ENCODE measurements at places on chromosomes 2 and 18. TPM values are rescaled to one million over a fixed set of nuclear protein-coding genes. Genes with fewer than 3 reads are reported as not detected.

GRCh38 chr18:9079818-9080528 lies 22.5 kb upstream of the NDUFV2 start:
- H3K4me1 ChIP-seq = no peaks in the 10 kb centered on the region
- H3K36me3 ChIP-seq = no peaks in the 10 kb centered on the region
- no peak overlapping the region for H3K4me3 ChIP-seq
- DNase-seq = no peak
- H3K27me3 ChIP-seq = peaks cover 2% of the 10 kb centered on the region

GRCh38 chr18:51383116-51383515 lies 185.6 kb upstream of the MEX3C start:
- no peaks in the 10 kb centered on the region for H3K27me3 ChIP-seq
- H3K4me3 ChIP-seq = no peak overlapping the region
- no peak overlapping the region for H3K27ac ChIP-seq

GRCh38 chr2:238285653-238286082 lies 2.7 kb downstream of the PER2 start:
- no peak overlapping the region for H3K27ac ChIP-seq
- peaks cover 10% of the 10 kb centered on the region for H3K4me1 ChIP-seq
- DNase-seq = no peak
- no peak overlapping the region for H3K4me3 ChIP-seq

DNA sequence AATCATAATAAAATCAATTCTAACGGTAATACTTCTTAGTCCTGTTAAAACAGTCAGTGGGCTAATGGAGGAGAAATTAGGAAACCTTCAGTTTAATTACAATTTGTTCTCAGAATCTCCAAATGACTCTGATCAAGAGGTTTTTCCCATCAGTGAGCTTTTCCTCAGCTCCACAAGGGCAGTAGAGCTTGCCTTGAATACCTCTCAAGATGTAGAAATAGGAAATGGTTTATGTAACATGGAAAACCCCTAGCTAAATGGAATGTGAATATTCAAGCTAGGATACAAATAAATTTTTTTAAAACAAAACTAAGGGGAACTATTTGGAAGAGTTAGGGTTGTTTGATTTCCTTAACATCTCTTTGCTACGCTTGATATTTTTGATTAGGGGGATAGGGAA lies 87.5 kb downstream of the PLEKHM3 start:
- H3K27me3 ChIP-seq = no peaks in the 10 kb centered on the region
- DNase-seq = no peak
- H3K4me3 ChIP-seq = no peak overlapping the region

DNA sequence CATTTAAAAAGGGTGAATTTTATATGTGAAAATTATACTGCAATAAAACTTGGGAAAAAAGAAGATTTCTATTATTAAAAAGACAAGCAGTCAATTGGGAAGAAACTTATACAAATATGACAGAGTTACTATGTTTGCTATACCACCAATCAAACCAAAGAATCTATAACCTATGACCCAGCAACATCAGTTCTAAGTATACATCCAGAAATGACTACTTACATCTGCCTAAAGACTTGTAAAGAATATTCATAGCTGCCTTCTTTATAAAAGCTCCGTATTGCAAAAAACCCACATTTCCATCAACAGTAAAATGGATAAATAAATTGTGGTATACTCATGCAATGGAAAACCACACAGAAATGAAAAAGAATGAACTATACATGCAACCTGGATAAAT lies 32.9 kb upstream of the NABP1 start:
- H3K27me3 ChIP-seq = no peaks in the 10 kb centered on the region
- no peak overlapping the region for H3K4me3 ChIP-seq
- no peaks in the 10 kb centered on the region for H3K36me3 ChIP-seq
- H3K27ac ChIP-seq = no peak overlapping the region

DNA sequence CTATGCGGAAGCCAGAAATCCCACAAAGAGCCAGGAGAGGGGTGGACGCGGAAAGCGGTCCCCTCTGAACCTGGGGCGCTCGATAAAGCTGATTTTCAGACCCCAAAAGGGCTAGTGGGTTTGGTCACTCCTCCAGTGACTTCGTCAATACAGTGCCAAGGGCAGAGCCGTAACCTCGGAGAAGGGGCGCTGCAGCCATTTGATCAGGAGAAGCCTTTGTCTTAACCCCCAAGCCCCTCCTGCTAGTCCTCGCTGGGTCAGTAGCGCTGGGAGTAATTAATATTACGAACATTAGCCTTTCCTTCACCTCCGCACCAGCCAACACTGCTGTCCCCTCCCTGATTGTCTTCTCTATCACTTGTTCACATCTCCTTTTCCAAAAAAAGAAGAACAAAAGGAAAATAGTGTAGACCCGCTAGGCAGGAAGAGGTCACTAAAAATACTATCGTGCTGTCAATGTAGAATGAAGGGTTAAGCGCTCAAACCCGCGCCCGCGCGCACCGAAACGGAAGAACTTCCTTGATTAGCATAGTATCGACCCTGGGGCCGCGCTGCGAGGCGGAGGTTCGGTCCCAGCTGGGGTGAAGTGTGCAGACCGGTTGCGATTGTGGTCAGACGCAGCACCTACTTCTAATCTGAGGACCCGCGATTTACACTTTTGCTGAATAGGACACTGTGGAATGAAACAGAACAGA lies 63.2 kb upstream of the MAPRE2 start:
- peaks cover 12% of the 10 kb centered on the region for H3K27me3 ChIP-seq
- peak overlapping the region; percentile 97 for H3K4me3 ChIP-seq
- peak; percentile 86 for DNase-seq
- H3K36me3 ChIP-seq = no peaks in the 10 kb centered on the region
- peak overlapping the region; percentile 95 for H3K27ac ChIP-seq
- H3K4me1 ChIP-seq = peaks cover 13% of the 10 kb centered on the region

DNA sequence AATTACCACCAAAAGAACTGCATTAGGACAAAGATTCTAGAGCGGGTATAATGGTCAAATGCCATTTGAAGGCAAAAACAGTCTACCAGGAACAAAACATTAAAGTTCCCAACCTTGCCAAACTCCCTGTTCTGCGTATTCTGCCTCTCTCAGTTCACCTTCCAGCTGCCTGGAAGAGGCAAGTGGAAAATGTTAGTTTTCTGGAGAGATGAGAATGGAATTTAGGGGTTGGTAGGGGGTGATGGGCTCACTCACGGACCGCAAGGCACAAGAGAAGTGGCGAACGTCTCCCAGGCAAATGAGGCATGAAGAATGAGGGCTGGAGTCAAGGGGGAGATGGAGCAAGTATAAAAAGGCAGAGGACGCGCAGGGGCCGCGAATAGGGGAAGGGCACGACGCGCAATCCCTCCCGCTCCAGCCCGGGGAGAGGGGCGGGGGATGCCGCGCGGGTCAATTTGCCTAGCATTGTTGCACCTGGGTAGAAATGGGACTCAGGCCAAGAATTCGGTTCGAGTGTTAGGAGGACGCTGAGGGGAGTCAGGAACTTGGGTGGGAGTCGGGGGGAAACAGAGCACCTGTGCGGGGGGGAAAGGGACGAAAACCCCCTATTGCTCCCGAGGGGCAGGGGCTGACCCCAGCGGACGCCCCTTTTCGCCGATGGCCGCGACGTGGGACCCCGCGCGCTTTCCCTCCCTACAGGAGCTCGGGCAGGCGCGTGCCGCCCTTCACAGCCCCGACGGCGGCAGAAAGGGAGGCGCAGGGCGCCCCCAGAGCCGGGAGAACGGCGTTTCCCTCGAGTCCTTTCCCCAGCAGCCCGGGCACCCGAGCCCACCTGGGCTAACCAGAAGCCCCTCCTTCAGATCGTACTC lies 573 bp downstream of the PAIP2B start:
- peak; percentile 65 for DNase-seq
- H3K36me3 ChIP-seq = no peaks in the 10 kb centered on the region
- H3K4me1 ChIP-seq = peaks cover 8% of the 10 kb centered on the region
- H3K27ac ChIP-seq = peak overlapping the region; percentile 84

GRCh38 chr18:7202169-7202568 lies 28.7 kb upstream of the LRRC30 start:
- DNase-seq = peak; percentile 52
- peak overlapping the region; percentile 20 for H3K4me3 ChIP-seq
- peak overlapping the region; percentile 90 for H3K27ac ChIP-seq
- H3K27me3 ChIP-seq = peaks cover 4% of the 10 kb centered on the region
- no peaks in the 10 kb centered on the region for H3K36me3 ChIP-seq

DNA sequence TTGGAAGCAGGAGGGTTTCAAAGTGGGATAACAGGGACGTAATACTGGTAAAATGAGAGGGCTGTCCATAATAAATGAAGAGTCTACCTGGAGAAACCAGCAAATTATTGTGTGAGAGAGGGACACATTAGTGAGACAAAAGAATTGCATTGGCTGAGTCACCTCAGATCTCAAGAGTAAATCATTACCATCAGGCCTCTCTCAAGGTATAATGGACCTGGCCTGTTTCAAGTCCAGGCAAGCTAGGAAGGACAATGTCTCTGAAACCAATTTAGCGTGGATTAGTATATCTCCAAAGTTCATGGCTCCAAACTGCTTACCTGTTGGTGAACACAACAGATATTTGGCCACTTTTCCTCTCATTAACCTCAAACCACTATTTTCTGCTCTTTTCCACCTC lies 471.4 kb downstream of the CMPK2 start:
- H3K27me3 ChIP-seq = no peaks in the 10 kb centered on the region
- H3K36me3 ChIP-seq = no peaks in the 10 kb centered on the region
- no peak overlapping the region for H3K4me3 ChIP-seq
- no peak for DNase-seq

DNA sequence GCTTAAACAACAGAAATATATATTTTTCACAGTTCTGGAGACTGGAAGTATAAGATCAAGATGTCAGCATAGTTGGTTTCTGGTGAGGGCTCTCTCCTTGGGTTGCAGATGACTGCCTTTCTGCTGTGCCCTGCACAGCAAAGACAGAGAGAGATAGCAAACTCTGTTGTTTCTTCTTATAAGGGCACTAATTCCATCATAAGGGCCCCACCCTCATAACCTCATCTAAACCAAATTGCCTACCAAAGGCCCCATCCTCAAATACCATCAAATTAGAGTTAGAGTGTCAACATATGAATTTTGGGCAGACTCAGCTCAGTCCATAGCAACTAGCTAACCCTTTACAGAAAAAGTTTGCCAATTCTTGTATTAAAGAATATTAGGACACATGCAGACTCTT lies 94.0 kb upstream of the TLK1 start:
- H3K36me3 ChIP-seq = no peaks in the 10 kb centered on the region
- no peak for DNase-seq
- no peaks in the 10 kb centered on the region for H3K4me1 ChIP-seq

DNA sequence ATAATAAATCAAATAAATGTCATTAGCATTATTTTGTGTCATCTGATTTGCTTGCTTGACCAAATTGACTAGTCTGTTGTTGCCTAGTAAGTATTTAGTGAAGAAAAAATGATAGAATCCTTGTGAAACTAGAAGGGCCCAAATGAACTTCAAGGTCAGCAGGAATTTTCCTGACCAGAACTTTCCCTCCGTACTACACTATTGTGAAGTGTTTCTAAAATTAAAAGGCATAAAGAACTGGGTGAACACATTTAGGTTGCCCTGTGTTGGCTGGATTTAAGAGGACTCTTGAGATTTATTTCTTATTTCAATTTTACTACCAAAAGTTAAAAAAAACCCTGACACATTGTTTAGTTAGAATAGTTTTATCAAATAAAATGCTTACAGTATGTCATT lies 142.6 kb downstream of the CCDC85A start:
- no peaks in the 10 kb centered on the region for H3K27me3 ChIP-seq
- H3K27ac ChIP-seq = no peak overlapping the region
- H3K4me3 ChIP-seq = no peak overlapping the region
- H3K36me3 ChIP-seq = no peaks in the 10 kb centered on the region

DNA sequence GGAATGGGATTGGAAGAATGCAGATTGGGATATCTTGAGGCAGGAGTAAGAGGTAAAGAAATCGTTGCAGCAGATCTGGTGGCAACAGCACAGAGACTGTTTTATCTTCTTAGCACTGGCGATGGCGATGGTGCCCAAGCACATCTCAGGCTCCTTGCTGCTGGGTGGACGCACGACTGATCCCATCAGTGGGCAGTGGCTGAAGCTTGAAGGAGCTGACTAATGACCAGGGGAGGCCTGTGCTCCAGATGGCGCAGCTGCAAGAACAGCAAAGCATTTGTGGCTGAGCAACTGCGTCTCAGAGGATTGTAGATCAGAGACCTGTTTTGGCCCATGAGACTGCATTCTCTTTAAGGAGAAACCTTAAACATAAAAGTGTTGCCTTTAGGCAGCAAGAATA lies 54.6 kb downstream of the GALR1 start:
- peak; percentile 43 for DNase-seq
- H3K27ac ChIP-seq = peak overlapping the region; percentile 75
- peak overlapping the region; percentile 12 for H3K4me3 ChIP-seq
- H3K36me3 ChIP-seq = no peaks in the 10 kb centered on the region

DNA sequence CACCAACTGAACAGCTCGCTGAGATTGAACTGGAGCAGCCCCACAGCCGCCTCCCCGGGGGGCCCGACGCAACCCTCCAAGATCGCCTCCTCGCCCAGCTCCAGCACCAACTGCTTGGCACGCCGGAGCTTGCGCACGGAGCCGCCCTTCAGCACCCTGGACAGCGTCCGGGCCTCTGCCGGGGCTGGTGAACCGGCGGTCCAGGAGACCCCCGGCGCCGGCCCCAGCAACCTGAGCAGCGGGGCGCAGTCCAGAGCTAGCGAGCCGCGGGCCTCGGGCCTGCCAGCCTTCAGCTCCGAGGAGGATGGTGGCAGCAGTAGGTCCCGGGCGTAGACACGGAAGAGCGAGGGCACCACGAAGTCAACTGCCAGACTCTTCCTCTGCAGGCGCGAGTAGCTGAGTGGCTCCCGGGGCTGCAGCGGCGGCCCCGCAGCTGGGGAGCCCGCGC lies 1.2 kb downstream of the ALK start:
- peaks cover 17% of the 10 kb centered on the region for H3K4me1 ChIP-seq
- H3K27me3 ChIP-seq = peaks cover 6% of the 10 kb centered on the region
- no peaks in the 10 kb centered on the region for H3K36me3 ChIP-seq
- peak; percentile 45 for DNase-seq
- H3K4me3 ChIP-seq = peak overlapping the region; percentile 86

DNA sequence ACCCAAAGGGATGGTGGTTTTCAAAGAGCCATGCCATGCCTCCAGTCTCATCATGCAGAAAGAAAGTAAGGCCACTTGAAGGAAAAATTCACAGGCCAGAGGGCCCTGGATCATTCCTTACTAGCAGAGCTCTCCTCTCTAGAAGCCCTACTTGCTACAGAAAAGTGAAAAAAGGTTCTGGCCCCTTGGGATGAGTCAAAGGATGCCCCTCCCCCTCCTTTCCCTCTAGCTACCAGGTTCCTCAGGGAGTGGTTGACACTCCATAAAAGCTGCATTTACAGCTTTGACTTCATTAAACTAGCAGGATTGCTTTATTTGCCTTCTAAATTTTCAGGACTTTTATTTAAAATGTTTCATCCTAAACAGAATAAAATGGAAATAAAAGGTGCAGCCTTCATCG lies 21.2 kb downstream of the OSR1 start:
- no peak overlapping the region for H3K4me3 ChIP-seq
- no peaks in the 10 kb centered on the region for H3K36me3 ChIP-seq
- H3K4me1 ChIP-seq = no peaks in the 10 kb centered on the region
- DNase-seq = no peak

The HNMT gene
- total RNA-seq = not detected

The IL1R2 gene
- total RNA-seq = not detected

The INO80D gene
- total RNA-seq = 25.0 TPM

The MC5R gene
- total RNA-seq = not detected

The RAB17 gene
- not detected for total RNA-seq

The GAL3ST2 gene
- total RNA-seq = 0.42 TPM

The DCDC2C gene
- total RNA-seq = not detected

The REG1B gene
- total RNA-seq = not detected

The LYPD1 gene
- total RNA-seq = 1.1 TPM

The PAPOLG gene
- total RNA-seq = 22.7 TPM

Measured in glutamatergic neuron (in vitro differentiated cells).